ENCODE measurements at places on chromosomes 11 and 22.

DNA sequence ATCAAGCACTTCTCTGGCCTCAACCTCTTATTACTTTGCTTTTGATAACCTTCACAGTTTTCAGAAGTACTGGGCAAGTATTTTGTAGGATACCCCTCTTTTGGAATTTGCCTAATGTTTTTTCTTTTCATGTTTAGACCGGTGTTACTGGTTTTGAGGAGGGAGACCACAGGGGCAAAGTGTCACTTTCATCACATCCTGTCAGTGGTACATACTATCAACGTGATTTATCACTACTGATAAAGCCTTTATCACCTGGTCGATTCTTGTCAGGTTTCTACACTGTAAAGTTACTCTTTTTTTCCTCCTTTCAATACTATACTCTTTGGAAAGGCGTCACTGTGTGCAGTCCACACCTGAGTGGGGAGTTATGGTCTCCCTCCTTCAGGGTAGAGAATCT is 26.7 kb downstream of the QSER1 start:
- no peak for DNase-seq

DNA sequence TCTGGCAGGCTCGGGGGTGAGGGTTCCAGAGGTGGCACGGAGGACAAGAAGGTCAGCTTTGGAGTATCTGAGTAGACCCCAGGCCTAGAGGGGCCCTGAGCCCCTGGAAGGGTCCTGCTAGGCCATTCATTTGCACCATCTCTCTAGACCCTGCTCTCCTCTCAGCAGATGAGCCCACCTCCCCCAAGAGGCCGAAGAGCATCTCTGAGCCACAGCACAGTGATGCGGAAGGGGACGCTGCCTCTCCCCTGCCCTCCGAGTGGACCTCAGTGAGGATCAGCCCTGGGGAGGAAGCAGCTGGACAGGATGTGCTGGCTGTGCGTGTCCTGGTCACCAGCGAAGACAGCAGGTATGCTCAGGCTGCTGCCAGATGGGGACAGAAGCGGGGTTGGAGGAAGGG is 101.6 kb upstream of the PARVA start:
- DNase-seq: no peak

DNA sequence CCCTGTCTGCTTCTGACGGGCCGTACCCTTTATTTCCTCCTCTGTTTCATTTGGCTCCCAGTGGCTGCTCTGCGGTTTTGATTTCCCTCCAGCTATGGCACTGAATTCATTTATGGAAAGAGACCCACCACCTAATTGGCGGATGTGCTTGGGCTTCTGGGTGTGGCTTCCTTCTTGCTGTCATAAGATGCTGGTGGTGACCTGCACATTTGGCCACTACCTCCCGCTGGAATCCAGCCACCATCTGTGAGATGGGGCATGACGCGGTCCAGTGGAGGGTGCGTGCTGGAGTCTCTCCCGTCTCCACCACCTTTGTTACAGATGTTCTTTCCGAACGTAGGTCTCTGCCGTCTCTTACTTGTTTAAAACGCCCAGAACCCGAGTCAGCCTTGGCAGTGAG is 47.7 kb upstream of the FADD start:
- no peak for DNase-seq

GRCh38 chr11:62120001-62120400 is 3.8 kb upstream of the INCENP start:
- DNase-seq: no peak

GRCh38 chr22:46661221-46661851 is 41.1 kb downstream of the GRAMD4 start:
- peak; percentile 59 for DNase-seq

DNA sequence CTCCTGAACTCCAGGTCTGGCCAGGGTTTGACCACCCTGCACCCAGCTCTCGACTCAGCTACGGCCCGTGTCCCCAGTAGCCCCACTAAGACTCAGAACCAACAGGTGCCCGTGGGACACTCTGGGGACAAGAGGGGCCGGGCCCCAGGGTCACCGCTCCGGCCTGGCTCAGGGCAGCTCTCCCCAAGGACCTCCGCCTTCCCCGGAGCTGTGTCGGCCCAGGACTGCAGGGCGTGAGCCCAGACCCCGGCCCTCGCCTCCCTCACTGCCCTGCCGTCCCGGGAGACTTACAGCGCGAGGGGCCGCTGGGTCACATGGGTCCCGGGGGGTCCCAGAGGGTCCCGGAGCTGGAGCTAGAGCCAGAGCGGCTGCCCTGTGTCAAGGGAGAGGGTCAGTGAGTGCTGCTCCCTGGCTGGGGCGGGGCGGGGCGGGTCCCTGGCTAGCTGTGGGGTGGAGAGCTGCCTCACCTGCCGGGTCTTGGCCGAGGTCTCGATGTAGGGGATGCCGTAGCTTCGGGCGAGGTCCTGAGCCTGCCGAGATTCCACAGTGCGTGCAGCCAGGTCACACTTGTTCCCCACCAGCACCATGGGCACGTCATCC is 2.3 kb downstream of the HRAS start:
- no peak for DNase-seq

GRCh38 chr11:94926271-94926625 is 47.1 kb downstream of the CWC15 start:
- DNase-seq: no peak

- DNase-seq: peak; percentile 86
Observed at GRCh38 chr22:50705219-50705691, 32.6 kb downstream of the SHANK3 start.

DNA sequence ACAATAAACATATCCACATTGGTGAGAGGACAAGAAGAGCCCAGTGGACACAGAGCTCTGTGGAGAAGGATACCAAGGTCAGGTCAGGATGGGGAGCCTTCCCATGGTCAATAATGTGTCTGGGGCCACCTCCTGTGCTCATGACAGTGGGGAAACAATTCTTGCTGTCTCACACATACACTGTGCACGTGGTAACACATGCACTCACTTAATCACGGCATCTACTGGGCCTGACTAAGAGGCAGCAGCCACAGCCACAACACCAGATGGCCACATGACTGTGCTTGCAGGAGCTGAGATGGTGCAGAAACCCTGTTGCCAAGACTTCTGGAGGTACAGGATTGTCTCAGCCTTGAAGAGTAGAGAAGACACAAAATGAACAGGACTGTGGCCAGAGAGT is 28.6 kb downstream of the C22orf42 start:
- DNase-seq: peak; percentile 27

DNA sequence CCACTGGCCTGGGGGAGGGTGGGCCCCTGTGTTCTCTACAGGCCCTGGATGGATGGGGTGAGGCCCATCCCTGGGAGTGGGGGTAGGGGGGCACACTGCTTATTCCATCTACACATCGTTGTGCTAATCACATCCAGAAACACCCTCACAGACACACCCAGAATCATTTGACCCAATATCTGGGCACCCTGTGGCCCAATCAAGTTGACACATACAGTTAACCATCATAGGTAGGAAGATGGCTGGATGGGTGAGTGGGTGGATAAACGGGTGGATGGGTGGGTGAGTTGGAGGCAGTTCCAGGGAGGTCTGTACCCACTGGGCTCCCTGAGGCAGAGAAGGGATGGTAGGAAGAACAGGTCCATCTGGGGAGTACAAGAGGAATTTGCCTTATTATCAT is 81.3 kb upstream of the LINC01488 start:
- DNase-seq: no peak

- no peak for DNase-seq
Observed at GRCh38 chr11:128603752-128604414, 16.5 kb upstream of the ETS1 start.

- DNase-seq: peak; percentile 98
Observed at GRCh38 chr11:67353317-67354074, at the start of gene POLD4. Gene POLD4 (minus strand): TSS chr11:67353546. CDS start chr11:67353399, 147 bp downstream.

DNA sequence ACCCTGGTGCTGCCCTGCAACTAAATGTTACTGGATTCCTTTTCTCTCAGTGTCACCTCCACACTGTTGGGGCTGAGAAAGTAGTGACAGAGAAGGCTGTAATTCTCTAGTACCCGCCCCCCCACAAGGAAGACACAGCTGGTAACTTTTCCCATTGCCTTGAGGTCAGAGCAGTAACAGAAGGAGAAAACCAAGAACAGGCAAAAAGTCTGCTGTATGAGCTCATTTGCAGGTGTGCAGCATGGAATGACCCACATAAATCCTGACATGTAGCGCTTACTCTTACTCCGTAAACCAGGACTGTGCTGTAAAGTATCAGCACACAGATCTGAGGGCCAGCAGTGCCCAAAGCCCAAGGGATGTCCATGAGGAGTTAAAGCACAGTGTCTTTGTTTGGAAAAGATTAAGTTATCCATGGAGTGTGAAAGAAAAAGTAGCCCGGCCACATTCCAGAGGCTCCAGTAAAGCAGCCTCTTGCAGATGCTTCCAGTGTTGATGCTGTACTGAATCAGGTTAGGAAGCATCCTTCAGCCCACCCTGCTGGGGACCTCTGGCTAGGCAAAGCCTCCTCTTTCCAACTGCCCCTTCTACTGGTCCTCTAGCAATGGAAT is 120.7 kb downstream of the PLEKHA7 start:
- no peak for DNase-seq

DNA sequence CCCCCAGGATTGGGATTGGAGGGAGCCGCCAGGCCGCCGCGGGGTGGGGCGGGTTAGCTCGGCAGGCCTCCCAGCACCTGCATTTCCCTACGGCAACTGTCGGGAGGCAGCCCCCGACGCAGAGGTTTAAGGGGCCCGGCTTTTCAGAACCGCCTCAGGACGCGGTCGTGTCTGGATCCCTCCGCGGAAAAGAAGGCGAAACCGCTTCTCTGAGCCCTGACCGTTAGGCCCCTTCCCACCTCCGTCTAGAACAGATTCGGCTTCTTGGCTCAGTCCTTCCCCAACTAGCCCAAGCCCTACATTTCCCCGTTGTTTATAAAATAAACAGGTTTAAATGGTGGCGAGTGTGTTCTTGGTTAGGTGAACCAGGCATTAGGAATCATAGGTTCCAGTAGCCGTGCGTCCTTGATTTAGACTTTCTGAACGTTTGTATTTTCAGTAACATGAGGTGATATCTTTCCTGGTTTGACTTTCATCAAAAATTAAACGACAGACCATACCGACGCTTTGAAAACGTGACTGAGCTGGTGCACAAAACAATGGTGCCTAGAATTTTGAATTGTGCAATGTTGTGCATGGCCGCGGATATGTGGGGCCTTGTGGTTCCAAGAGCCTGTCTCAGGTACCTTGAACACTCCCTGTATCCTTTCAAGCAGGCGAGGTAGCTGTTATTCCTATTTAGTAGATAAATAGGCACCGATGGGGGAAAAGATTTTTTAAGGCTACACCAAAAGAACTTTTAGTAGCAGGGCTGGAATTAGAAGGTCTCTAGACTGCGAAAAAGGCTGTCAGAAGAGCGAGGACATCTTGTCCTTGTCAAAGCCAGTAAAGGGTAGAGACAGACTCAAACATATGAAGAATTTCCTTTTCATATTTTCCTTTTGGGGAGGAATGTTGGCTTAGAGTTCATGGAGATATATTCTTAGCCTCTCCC is 1.2 kb upstream of the HSPA8 start:
- DNase-seq: peak; percentile 58

- no peak for DNase-seq
Observed at GRCh38 chr11:69423611-69424385, 57.7 kb upstream of the LINC01488 start.

DNA sequence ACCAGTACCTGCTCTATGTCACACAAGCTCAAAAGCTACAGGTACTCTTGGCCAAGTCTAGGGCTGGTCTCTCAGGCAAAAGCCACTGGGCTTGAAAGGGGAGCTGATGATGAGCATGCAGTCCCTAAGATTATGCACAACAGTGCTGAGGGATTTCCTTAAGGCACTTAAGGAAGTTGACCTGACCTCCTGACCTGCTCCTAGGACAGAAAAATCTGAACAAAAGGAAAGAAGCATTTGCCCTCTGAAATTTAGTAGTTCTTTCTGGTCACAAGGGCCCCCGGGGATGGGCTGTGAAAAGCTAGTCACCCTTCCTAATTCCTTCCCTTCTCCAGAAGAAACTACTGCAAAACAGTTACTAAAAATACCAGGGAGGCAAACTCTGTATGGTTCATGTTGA is 83.6 kb upstream of the PHOX2A start:
- DNase-seq: no peak

GRCh38 chr22:37979782-37980181 is 4.6 kb downstream of the SOX10 start:
- no peak for DNase-seq

GRCh38 chr11:69664901-69665300 is 10.3 kb downstream of the LTO1 start:
- DNase-seq: no peak

- DNase-seq: no peak
Observed at GRCh38 chr11:30260813-30261212, 30.0 kb downstream of the FSHB start.
